ENCODE measurements at places on chromosomes 13 and 19.
A peak's percentile ranks its signal among the peaks of the same experiment; 100 is the strongest.

- DNase-seq: peak; percentile 33
Measured at GRCh38 chr13:95474992-95475391, 77.5 kb upstream of the CLDN10 start.

GRCh38 chr19:34269968-34270621 lies 15.7 kb downstream of the GARRE1 start:
- DNase-seq: peak; percentile 69

- no peak for DNase-seq
Measured at GRCh38 chr13:102207680-102208342, 194.0 kb downstream of the FGF14 start.

- DNase-seq: peak; percentile 54
Measured at GRCh38 chr13:27921961-27922882, 2.4 kb downstream of the PDX1 start.
